ENCODE measurements at places on chromosomes 7 and 10. TPM values are rescaled to one million over a fixed set of nuclear protein-coding genes. Genes with fewer than 3 reads are reported as not detected.

GRCh38 chr10:9992661-9993060 lies 1025.0 kb upstream of the CELF2 start:
- no peaks in the 10 kb centered on the region for H3K27me3 ChIP-seq
- H3K4me1 ChIP-seq: no peaks in the 10 kb centered on the region
- DNase-seq: no peak

AMZ1 gene
- total RNA-seq: 0.73 TPM

SLC37A3 gene
- total RNA-seq: 37.5 TPM

- H3K27ac ChIP-seq: no peak overlapping the region
- peaks cover 20% of the 10 kb centered on the region for H3K4me1 ChIP-seq
- peaks cover 26% of the 10 kb centered on the region for H3K27me3 ChIP-seq
Observed at GRCh38 chr7:132576721-132577085, 433 bp upstream of the PLXNA4 start.

GRCh38 chr10:4080225-4080805 lies 295.3 kb upstream of the KLF6 start:
- no peak overlapping the region for H3K4me3 ChIP-seq
- H3K27ac ChIP-seq: peak overlapping the region; percentile 80
- H3K27me3 ChIP-seq: no peaks in the 10 kb centered on the region
- DNase-seq: no peak
- H3K36me3 ChIP-seq: no peaks in the 10 kb centered on the region
- peaks cover 2% of the 10 kb centered on the region for H3K4me1 ChIP-seq

MUC12 gene
- 0.33 TPM for total RNA-seq

DNA sequence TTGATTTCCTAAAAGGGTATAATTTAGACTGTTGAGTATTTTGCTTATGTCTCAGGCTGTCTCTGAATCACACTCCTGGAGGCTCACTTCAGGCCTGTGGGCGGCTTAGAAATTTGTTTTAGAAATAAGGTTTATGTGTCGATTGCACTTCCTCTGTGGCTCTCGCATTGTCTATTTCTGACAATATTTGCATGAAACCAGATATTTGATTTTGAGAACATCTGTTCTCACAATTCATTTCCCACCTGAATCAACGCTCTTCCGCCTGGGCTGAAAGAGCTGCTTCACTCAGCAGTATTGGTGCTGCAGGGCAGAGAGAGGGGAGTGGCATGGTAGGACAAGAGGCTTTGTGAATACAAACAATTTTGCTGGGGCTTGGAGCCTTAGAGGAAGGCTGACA lies 262.0 kb downstream of the ADRA2A start:
- no peak overlapping the region for H3K27ac ChIP-seq
- H3K4me1 ChIP-seq: no peaks in the 10 kb centered on the region
- DNase-seq: no peak
- no peaks in the 10 kb centered on the region for H3K27me3 ChIP-seq
- no peak overlapping the region for H3K4me3 ChIP-seq

CALCR gene
- total RNA-seq: not detected

- H3K4me1 ChIP-seq: peaks cover 15% of the 10 kb centered on the region
- no peak overlapping the region for H3K27ac ChIP-seq
- DNase-seq: no peak
- no peaks in the 10 kb centered on the region for H3K36me3 ChIP-seq
- H3K27me3 ChIP-seq: no peaks in the 10 kb centered on the region
- no peak overlapping the region for H3K4me3 ChIP-seq
Observed at GRCh38 chr10:72292223-72292691, 18.5 kb downstream of the DDIT4 start.

- no peaks in the 10 kb centered on the region for H3K4me1 ChIP-seq
- H3K4me3 ChIP-seq: no peak overlapping the region
- H3K27ac ChIP-seq: no peak overlapping the region
- no peaks in the 10 kb centered on the region for H3K36me3 ChIP-seq
Observed at GRCh38 chr7:143974459-143974858, 19.8 kb downstream of the OR2F1 start.

CTBP2 gene
- 1.1 TPM for total RNA-seq

DNA sequence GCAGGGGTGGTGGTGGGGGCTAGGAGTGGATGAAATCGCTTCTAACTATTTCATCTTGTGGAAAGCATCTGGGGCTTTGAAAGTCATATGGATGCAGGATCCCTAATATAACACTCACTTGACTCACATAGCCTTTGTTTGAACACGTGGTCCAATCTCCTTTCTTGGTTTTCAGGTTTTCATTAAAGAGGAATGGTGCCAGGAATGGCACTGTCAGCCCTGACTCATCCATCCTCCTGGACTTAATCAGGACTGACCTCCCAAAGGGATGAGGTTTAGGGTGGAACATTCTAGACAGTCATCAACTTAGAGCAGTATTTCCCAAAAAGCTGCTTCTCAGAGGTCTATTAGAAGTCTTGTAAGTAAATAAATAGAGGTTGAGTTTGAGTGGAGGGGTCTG lies 162.0 kb upstream of the PLXNA4 start:
- H3K4me1 ChIP-seq: no peaks in the 10 kb centered on the region
- no peaks in the 10 kb centered on the region for H3K36me3 ChIP-seq
- H3K27ac ChIP-seq: no peak overlapping the region
- DNase-seq: no peak
- peaks cover 3% of the 10 kb centered on the region for H3K27me3 ChIP-seq
